ENCODE measurements at places on chromosomes 2 and 18.

DNA sequence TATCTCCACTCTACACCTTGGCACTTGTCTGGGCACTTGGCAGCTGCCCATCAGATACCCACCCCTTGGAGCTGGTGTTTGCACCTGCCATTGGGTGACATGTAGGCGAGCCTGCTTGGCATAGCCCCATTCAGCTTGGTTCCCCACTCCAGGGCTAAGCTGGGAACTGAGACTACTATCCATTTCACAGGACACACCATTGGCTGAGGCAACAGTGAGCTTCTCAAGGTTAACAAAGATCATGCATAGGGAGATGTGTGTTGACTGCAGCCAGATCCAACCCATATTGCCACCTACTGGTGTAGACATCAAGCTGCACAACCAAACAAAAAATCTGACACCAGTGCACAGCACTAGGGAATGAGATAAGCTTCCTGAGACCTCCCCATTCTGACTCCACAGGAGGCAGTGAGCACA is 1389.8 kb upstream of the TMEFF2 start:
- ATAC-seq = peak; percentile 54

GRCh38 chr2:180474716-180475115 is 467.6 kb upstream of the CWC22 start:
- ATAC-seq = peak; percentile 40

DNA sequence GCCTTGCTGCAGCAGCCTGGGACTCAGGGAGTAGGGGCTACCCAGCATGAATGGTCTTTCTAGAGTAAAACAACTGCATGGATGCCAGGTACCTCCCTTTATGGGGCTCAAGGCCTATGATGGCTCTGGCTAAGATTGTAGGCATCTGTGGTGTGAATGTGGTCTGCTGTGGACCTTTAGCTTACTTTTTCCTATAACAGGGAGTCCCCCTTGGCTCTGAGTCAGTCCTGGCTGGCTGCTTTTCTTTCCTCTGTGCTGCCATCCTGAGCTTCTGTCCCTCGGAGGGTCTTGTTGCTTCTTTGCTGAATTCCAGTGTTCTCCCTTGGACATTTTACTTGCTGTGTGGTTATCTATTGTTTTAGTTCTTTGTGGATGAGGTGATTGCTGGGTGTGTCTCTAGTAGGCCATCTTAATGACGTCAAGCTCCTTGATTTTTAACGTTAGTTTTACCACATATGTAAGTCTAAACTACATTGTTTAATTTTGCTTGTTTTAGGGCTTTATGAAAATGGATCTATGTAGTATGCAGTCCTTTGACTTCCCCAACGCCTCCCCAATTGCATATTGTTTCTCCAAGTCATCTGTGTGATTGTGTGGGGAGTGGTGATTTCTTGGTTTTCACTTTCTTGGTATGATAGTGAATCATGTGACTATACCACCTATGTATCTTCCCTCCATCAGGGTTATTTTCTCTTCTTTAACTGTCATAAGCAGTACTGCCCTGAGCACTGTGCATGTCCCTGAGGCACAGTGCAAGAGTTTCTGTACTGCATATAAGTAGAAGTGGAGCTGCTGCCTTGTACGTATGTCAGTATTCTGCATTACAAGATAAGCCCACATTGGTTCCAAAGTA is 92.4 kb downstream of the NCK2 start:
- no peak for ATAC-seq

- no peak for ATAC-seq
These were observed 55.7 kb downstream of the ITSN2 start for GRCh38 chr2:24304631-24305030.

DNA sequence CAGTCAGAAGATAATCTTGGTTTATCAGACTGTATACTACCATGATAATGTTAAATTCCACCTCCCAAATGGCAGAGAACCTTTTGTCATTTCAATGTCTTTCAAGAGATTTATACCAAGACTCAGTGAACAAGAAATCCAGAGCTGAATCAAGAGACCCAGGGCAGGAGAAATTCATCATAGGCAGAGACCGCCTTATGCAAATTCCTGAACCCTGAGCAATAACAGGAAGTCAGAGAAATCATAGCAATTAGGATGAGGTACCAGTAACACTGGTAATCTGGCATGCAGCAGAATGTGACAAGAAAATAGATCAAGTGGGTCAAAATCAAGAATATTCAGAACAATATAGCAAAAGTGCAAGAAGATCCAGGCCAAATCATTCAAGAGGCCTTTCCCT is 412.4 kb upstream of the LRATD1 start:
- no peak for ATAC-seq

- ATAC-seq = no peak
These were observed 19.7 kb downstream of the ILKAP start for GRCh38 chr2:238183821-238184220.

- no peak for ATAC-seq
These were observed 238.3 kb downstream of the SLC8A1 start for GRCh38 chr2:40213619-40214018.

- ATAC-seq = no peak
These were observed 339.5 kb upstream of the SLC39A10 start for GRCh38 chr2:195317550-195317949.

- peak; percentile 16 for ATAC-seq
These were observed 38.2 kb downstream of the ACVR1 start for GRCh38 chr2:157837851-157838441.

Data from motor neuron (in vitro differentiated cells).